Peyer's patch (tissue), 4 donors: ENCODE measurements at places on chromosomes 4 and X. TPM values are rescaled to one million over a fixed set of nuclear protein-coding genes. Genes with fewer than 3 reads are reported as not detected.
A peak's percentile ranks its signal among the peaks of the same experiment; 100 is the strongest.

GRCh38 chr4:186201535-186202230 lies 10.3 kb downstream of the CYP4V2 start:
- peak; percentile 60 for DNase-seq

DNA sequence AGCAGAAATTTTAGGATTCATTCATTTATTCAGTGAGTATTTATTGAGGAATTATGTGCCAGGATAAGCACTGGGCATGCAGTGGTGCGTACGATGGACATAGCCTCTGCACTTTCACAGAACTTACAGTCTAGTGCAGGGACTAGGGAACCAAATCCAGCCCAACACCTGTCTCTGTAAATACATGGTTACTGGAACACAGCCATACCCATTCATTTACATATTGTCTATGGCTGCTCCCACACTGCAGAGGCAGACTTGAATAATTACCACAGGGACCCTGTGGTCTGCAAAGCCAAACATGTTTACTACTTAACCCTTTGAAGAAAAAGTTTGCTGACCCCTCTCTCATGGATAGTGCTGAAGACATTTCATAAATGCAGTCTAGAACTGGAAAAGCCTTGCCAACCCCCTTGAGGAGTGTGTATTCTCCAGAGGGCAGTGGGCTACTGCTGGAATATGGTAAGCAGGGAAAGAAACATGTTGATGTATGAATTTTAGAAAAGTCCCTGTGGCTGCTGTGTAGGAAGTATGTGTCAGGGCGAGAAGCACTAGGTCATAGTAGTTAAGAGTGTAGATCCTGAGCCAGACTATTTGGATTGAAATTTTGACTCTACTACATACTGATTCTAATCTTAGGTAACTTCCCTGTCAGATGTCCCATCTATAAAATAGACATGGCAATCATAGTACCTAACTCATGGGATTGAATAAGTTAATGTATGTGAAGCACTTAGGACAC lies 75.5 kb downstream of the GALNT7 start:
- no peak for DNase-seq

- no peak for DNase-seq
Observed at GRCh38 chr4:143273160-143273917, 63.3 kb upstream of the GAB1 start.

The SLIT2 gene
- total RNA-seq, result 3.3 TPM

GRCh38 chr4:85732124-85732523 lies 257.2 kb downstream of the ARHGAP24 start:
- DNase-seq, result no peak

The SMIM10L2A gene
- total RNA-seq, result not detected

GRCh38 chr4:117661091-117662072 lies 372.9 kb upstream of the NDST3 start:
- no peak for DNase-seq

The ADGRG4 gene
- total RNA-seq, result 0.83 TPM

The PPP2R2C gene
- total RNA-seq, result 4.1 TPM

The OPHN1 gene
- 6.3 TPM for total RNA-seq

The IDUA gene
- total RNA-seq, result 40.4 TPM

DNA sequence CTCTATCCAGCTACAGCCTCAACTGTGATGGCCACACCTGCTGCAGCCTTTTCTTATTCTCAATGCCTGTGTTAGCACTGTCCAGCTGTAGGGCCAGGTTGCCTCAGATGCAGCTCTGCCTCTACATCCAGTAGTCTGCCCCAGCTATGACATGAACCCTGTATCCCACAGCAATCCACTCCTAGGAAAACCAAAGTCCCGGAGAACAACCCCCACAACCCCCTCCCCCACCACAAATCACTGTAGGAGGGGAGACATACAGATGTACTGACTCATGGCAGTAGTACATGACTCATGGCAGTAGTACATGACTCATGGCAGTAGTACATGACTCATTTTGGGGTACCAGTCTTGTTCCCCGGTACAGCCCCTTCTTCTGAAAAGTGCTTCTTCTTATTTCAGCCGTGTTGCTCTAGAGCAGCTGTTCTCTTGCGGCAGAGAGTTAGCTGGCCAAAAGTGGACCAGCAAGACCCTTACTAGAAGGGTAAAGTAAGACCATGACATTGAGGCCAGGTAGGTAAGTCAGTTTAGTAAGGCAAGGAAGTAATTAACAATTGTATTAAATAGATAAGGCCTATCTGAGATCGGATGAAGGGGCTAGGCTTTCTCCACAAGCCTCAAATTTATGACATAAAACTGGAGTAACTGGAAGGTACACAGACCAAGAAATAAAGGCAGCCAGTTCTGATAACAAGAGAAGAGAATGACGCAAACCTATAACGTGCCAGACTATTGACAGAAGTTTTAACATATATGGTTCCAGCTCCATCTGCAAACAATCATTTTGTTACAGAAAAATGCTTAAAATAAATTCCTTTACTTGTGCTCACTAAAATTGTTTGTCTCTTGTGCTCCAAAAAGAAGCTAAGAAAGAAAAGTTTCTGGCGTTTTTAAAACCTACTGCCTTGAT lies 221.4 kb downstream of the TACR3 start:
- no peak for DNase-seq

GRCh38 chr4:185020863-185021761 lies 2.8 kb downstream of the HELT start:
- DNase-seq, result no peak

GRCh38 chrX:153778684-153779101 lies 2.1 kb upstream of the SRPK3 start:
- no peak for DNase-seq

The PPBP gene
- not detected for total RNA-seq

DNA sequence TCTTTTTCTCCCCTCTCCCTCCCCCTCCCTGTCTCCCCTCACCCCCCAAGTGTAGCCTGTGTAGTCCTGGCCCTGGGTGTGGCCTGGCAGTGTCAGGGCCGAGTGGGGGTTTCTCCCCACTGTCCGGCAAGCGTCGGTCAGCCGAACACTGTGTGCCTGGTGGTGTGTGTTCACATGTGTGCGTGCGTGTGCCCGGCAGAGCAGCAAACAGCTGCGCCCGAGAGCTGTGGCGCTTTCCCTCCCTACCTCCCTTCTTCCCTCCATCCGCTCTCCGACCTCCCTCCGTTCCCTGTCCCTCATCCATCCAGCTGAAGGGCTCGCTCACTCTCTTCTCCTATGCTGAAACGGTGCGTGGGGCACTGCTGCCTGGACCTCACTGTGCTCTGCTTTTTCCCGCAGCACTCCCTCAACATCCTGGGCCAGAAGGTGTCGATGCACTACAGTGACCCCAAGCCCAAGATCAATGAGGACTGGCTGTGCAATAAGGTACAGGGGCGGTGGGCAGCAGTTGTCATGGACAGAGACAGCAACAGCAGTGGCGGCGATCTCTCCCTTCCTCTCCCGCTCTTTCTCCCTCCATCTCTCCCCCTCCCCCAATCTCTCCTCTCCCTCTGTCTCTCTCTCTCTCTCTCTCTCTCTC lies 17.4 kb upstream of the UBA1 start:
- DNase-seq, result no peak

DNA sequence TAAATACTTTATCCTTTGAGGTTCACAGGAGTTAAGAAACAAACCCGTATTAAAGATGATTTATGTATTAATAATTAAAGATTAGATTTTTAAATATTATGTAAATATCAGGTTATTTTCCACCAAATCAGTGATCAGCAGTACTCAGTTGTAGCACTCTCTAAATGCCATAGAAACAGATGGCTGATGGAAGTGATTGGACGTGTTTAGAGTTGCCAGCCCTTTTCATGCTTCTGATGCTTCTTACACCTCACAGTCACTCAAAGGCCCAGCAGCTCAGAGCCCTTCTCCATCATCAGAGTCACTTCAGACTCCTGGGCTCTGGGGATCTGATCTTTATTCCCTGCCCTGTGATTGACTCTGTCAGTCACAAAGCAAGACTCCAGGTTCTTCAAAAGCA lies 170.1 kb upstream of the PGRMC2 start:
- DNase-seq, result no peak

DNA sequence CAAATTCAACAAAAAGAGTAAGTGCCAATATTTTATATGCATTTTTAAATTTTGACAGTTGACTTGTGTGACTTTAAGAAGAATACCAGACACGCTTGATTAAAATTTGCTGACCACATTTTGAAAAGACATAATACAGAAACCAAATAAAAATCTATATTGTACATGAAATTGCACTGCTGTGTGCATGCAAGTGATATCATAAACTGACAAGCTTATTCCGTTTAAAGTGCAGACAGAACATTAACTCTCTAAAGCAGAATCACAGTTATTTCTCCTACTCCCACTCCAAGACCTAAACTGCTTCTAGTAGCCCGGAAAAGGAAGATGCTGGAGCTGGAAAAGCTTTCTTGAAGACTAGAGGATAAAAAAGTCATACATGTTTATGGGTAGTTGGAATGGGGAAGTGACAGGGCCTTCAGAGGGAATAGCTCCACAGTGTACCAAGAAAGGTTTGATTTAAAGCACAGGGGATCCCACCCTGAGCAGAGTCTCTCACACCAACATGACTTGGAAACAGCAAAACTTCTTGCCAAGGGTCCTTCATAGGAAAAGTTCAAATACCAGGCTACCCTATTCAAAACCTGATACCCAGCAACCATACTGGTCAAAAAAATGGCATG lies 34.1 kb upstream of the NAF1 start:
- no peak for DNase-seq

- no peak for DNase-seq
Observed at GRCh38 chr4:51858605-51859202, 15.8 kb downstream of the DCUN1D4 start.

The C1QTNF7 gene
- total RNA-seq, result 5.0 TPM

The MSX1 gene
- not detected for total RNA-seq

DNA sequence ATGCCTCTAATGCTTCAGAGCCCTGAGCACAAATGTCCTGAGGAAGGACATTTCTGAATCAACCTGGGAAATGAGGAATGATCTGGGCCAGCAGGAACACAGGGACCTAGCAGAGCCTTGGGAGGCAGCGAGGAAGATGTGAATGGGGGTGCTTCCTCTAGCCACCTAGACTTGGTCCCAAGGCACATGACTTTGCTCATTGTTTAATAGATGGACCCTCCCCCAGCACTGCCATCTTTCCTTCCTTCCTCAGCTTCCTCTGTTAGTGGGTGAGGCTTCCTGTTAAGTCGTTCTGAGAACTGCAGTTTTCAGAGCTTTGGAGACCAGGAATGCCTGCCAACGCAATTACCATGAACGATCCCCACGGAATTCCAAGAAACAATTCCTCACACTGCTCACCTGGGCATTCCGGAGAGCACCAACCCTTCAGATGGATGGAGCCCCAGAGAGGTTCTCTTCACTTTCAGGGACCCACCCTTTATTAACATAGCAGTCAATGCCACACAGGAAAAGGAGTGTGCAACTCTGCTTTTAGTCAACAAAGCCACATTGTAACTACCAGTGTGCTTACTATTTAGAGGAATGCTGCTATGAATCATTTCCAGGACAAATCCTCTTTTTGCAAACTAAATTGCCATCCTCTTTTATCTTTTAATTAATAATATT lies 48.5 kb upstream of the STIM2 start:
- no peak for DNase-seq

DNA sequence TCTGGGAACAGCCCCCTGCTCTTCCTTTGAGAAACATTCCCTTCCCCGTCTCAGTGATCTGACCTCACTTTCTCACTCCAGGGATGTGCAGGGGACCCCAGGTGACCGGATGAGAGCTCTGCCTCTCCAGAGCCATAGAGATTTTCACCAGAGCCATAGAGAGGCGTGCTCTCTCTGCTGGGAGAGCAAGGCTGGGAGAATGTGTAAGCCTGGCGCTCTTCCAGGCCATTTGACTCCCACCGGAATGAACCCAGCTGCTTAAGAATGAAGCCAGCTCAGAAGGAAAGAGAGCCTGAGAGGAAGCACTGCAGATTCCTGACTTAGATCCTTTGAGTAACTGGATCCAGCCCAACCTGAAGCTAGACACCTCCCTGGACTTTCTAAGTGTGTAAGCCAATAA lies 106.4 kb downstream of the DHX15 start:
- DNase-seq, result no peak

The HHIP gene
- total RNA-seq, result 4.7 TPM

- peak; percentile 56 for DNase-seq
Observed at GRCh38 chrX:107716118-107716684, 59.4 kb downstream of the TSC22D3 start.

DNA sequence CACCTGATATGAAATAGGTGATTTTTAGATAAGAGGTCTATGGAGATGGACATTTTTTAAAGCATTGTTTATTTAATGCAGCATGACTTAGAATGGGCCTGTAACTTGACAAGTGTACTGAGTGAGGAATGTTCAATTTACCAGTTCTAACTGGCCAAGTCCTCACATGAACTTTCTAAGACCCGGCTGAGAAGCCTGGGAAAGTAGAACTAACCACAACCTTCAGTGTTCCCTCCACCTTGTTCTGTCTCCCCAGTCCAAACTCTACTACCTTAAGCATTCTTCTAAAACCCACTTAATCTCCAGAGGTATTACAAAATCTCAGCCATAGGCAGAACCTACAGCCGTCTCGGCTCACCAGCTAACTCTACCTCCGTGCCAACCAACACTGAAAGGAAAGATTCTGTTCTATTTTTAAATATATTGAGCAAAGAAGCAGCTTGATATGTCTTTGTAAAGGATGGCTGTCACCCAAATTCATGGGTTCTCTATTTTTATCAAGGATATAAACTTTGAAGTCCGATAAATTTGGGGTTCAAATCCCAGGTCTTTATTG lies 6.8 kb downstream of the PPARGC1A start:
- no peak for DNase-seq

The RHOXF2B gene
- total RNA-seq, result not detected

- peak; percentile 91 for DNase-seq
Observed at GRCh38 chr4:15004739-15005301, 2.5 kb downstream of the CPEB2 start.
